ENCODE measurements at places on chromosomes 3 and 15. TPM values are rescaled to one million over a fixed set of nuclear protein-coding genes. Genes with fewer than 3 reads are reported as not detected.

SNRPA1 gene
- total RNA-seq: 19.6 TPM

ASB7 gene
- 6.0 TPM for total RNA-seq

GRCh38 chr3:15578289-15578867, 23.0 kb downstream of the HACL1 start:
- DNase-seq: no peak
- H3K4me3 ChIP-seq: no peak overlapping the region
- H3K27ac ChIP-seq: no peak overlapping the region
- no peaks in the 10 kb centered on the region for H3K4me1 ChIP-seq

DNA sequence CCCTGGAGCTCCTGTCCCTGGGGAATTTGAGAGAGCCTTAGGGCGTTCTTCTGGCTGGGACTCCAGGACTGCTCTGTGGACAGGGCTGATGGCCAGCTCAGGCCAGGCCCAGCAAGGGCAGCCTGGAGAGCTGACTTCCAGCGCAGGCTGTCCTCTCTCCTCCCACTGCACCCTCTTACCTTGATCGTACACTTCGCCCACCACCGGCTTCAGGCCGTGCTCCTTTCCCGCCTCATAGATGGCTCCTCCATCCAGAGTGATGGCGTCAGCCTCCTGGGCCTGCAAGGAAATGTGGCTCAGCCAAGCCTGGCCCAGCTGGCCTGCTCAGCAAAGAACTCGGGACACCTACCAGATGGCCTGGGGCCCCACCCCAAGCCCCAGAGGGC, 3.1 kb downstream of the MELTF start:
- H3K4me1 ChIP-seq: peaks cover 8% of the 10 kb centered on the region
- H3K36me3 ChIP-seq: no peaks in the 10 kb centered on the region
- DNase-seq: no peak
- H3K4me3 ChIP-seq: no peak overlapping the region
- H3K27ac ChIP-seq: no peak overlapping the region

DNA sequence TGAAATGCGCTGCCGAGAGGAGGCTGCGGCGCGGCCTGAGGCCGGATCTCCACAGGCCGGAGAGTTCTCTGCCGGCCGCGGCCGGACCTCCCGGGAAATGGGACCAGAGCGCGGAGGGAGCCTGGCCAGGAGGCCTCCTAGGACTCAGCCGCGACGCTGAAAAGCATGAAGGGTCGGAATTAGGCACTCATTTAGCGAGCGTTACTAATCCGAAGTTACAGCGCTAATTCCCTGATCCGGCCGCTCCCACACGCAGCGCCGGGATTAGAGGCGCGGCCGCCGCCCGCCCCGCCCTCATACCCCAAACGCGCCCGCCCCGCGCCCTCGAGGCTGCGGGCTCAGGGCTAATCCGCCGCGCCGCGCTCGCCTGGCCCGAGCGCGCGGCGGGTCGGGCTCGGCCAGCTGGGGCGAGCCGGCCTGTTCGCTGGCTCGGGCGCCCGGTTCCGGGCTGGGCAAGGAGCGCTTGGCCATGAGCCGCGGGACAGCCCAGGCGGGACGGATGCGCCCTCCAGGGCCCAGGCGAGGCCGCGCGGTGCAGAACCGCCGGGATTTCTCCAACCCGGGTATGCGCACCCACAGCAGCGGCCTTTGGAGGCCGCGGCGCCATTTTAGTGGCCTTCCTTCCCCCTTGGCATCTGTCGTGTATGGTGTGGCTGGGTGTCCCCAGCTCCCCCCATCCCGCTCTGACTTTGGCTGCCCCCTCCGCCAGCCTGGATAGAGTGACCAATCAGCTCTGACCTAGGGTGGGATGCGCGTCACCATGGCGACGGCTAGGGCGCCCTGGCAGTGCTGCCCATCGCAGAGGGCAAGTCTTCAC, 36.8 kb upstream of the POLG start:
- no peaks in the 10 kb centered on the region for H3K36me3 ChIP-seq
- DNase-seq: no peak
- H3K27ac ChIP-seq: no peak overlapping the region
- peak overlapping the region; percentile 27 for H3K4me3 ChIP-seq

GRCh38 chr3:97971679-97972567, at the start of gene RIOX2:
RIOX2 (minus strand) TSS chr3:97972431; CDS start chr3:97967593, 4,838 bp downstream.
- no peaks in the 10 kb centered on the region for H3K27me3 ChIP-seq
- H3K27ac ChIP-seq: peak within 1 kb of the TSS; percentile 97
- H3K36me3 ChIP-seq: no peaks in the 10 kb centered on the region
- H3K4me1 ChIP-seq: peaks cover 21% of the 10 kb centered on the region

- no peak overlapping the region for H3K4me3 ChIP-seq
- DNase-seq: no peak
- no peaks in the 10 kb centered on the region for H3K4me1 ChIP-seq
Measured at GRCh38 chr3:37224879-37225278, 50.5 kb upstream of the LRRFIP2 start.

DNA sequence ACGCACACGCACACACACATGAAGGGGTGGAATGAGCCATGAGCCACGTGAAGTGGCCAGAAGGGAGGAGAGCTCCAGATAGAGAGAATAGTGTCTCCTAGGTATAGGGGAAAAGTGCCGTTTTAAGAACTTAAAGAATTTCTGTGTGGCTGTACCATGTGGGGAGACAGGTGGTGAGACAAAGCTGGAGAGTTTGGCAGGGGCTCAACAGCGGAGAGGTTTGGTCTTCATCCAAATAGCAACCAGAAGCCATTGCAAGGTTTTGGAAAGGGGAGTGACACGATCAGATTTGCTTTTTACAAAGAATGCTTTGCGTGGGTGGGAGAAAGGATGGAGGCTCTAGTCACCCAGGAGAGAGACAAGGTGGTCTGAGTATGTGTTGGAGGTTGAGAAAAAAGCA, 146.0 kb downstream of the IL20RB start:
- H3K27me3 ChIP-seq: no peaks in the 10 kb centered on the region
- no peak for DNase-seq
- peaks cover 4% of the 10 kb centered on the region for H3K4me1 ChIP-seq
- no peaks in the 10 kb centered on the region for H3K36me3 ChIP-seq
- H3K27ac ChIP-seq: no peak overlapping the region

DNA sequence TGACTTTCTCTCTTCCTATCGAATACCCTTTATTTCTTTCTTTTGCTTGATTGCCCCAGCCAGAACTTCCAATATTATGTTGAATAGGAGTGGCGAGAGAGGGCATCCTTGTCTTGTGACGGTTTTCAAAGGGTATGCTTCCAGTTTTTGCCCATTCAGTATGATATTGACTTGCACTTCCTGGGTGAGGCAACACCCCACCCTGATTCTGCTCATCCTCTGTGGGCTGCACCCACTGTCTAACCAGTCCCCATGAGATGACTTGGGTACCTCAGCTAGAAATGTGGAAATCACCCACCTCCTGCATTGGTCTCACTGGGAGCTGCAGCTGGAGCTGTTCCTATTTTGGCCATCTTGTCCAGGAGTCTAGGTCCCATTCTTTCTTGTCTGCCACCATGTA, 44.8 kb upstream of the KCNH8 start:
- no peaks in the 10 kb centered on the region for H3K36me3 ChIP-seq
- no peaks in the 10 kb centered on the region for H3K27me3 ChIP-seq
- no peak for DNase-seq
- H3K27ac ChIP-seq: no peak overlapping the region
- H3K4me1 ChIP-seq: no peaks in the 10 kb centered on the region
- H3K4me3 ChIP-seq: no peak overlapping the region

ITPKA gene
- total RNA-seq: 0.75 TPM

DNA sequence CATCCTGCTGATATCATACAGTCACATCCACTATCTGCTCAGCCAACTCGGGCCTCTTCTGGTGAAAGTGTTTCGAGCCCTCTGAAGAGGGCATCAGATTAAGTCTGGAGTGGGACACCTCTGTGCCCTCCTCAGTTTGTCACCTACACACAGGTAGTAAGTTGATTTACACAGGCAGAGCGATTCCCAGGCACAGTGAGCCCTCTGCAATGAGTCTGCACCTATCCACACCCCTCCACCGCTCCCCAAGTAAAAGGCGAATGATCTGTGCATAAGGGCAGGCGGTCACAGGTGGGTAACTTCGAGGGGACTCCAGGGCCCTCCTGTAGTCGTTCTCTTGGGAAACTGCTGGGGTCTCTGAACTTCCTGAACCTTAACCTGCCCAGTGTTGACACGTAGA, 152.0 kb downstream of the ATP10A start:
- H3K27me3 ChIP-seq: no peaks in the 10 kb centered on the region
- H3K36me3 ChIP-seq: no peaks in the 10 kb centered on the region
- no peak for DNase-seq
- no peak overlapping the region for H3K4me3 ChIP-seq
- H3K4me1 ChIP-seq: no peaks in the 10 kb centered on the region

- no peak for DNase-seq
- H3K4me3 ChIP-seq: no peak overlapping the region
- H3K27ac ChIP-seq: no peak overlapping the region
- no peaks in the 10 kb centered on the region for H3K4me1 ChIP-seq
Measured at GRCh38 chr15:74630284-74631086, 14.8 kb downstream of the CLK3 start.

- no peak overlapping the region for H3K27ac ChIP-seq
- no peaks in the 10 kb centered on the region for H3K27me3 ChIP-seq
- H3K36me3 ChIP-seq: no peaks in the 10 kb centered on the region
- H3K4me3 ChIP-seq: no peak overlapping the region
Measured at GRCh38 chr3:160473978-160474377, 24.4 kb upstream of the TRIM59 start.

LYSMD4 gene
- 15.1 TPM for total RNA-seq

CGNL1 gene
- total RNA-seq: 0.85 TPM

DNA sequence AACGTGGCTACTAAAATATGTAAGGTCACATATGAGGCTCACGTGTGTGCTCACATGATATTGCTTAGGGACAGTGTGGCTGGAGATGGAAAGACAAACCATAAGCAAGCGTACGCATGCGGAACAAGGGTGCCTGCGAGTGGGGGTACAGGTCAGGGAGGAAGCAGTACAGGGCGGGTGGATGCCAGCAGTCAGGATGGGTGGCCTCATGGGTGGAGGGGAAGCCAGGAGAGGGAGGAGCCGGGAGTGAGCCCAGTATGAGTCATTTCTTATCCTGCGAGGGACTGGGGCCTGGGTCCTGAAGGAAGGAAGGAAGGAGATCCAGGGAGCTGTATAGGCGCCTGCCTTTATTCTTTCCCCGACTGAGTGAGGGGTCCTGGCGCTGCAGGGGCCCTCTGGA, 42.0 kb upstream of the CGNL1 start:
- H3K4me3 ChIP-seq: no peak overlapping the region
- no peaks in the 10 kb centered on the region for H3K4me1 ChIP-seq
- peaks cover 4% of the 10 kb centered on the region for H3K27me3 ChIP-seq
- no peak for DNase-seq

- no peak for DNase-seq
- peaks cover 14% of the 10 kb centered on the region for H3K4me1 ChIP-seq
- H3K27me3 ChIP-seq: no peaks in the 10 kb centered on the region
- no peak overlapping the region for H3K27ac ChIP-seq
- H3K36me3 ChIP-seq: no peaks in the 10 kb centered on the region
Measured at GRCh38 chr3:194102436-194102835, 33.5 kb upstream of the HES1 start.

DNA sequence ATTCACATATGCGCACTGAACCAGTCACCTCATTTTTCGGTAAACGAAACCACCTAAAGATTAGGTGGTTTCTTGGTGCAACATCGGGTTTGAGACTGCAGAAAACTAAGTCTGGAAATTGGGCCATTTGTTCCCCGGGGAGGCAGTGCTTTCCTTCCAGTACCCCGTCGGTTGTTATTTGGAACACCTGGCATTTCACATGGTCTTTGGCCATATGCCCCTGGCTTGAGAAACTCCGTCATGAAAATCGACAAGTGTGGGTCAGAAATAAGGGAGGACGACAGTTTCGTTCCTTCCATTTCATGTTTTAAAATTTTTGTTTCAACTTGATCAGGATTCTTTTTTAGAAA, 544 bp upstream of the GATM start:
- H3K27ac ChIP-seq: peak overlapping the region; percentile 82
- no peaks in the 10 kb centered on the region for H3K27me3 ChIP-seq
- DNase-seq: peak; percentile 44
- no peaks in the 10 kb centered on the region for H3K36me3 ChIP-seq
- peak overlapping the region; percentile 86 for H3K4me3 ChIP-seq
- peaks cover 25% of the 10 kb centered on the region for H3K4me1 ChIP-seq

DNA sequence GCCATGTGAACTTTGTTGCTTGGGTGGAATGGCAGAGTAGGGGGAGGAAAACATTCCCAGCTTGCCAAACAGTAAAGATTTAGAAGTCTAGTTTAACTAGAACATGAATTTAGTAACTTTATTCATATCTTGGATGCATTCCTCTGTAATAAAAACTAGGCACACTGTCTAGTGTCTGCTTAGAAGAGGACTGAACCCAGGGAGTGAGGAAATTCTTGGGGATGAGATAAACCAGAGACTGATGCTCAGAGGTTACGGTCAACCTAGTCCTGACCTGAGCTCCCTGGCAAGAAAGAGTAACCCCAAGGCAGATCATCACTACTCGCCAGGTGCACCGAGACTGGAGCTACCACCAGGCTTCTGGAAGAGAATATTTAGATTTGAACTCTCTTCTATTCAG, 58.2 kb downstream of the SNRK start:
- peaks cover 4% of the 10 kb centered on the region for H3K4me1 ChIP-seq
- peaks cover 92% of the 10 kb centered on the region for H3K36me3 ChIP-seq
- DNase-seq: no peak
- no peaks in the 10 kb centered on the region for H3K27me3 ChIP-seq

DNA sequence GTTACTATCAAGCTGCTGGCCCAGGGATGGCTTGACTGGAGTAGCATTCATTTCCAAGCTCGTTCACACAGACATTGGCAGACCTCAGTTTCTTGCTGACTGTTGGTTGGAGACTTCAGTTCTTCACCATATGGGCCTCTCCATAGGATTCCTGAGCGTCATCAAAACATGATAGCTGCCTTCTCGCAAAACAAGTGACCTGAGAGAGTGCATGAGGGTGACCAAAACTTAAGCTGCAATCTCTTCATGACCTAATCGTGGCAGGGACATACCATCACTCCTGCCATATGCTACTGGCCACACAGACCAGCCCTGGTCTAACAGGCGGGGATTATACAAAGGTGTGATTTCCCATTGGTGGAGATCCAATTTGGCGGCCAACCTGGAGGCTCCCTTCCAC, 46.0 kb upstream of the C3orf22 start:
- H3K4me1 ChIP-seq: no peaks in the 10 kb centered on the region
- no peak overlapping the region for H3K4me3 ChIP-seq
- H3K36me3 ChIP-seq: peaks cover 41% of the 10 kb centered on the region
- no peak overlapping the region for H3K27ac ChIP-seq
- no peak for DNase-seq

PCCB gene
- total RNA-seq: 29.8 TPM

DNA sequence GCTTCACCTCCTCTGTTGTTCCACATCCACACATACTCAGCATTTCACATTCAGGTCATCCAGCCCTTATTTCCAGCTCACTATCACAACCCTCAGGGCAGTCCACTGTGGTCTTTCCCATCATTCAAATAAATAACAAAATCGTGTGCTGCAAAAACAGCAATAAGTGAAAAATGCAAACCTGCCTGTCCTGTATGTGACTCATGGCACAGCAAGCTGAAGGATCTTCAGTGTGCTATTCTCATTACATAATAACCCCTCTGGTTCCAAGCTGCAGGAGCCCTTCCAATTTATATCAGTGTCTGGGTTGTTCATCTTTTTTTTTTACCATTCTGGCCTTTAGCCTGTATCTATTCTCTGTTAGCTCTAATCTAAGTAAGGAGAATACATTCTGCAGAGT, 185.3 kb upstream of the UBE2E2 start:
- H3K4me3 ChIP-seq: no peak overlapping the region
- H3K27ac ChIP-seq: no peak overlapping the region
- no peak for DNase-seq
- H3K4me1 ChIP-seq: no peaks in the 10 kb centered on the region
